ENCODE measurements at places on chromosomes 3 and 15.

- DNase-seq, result no peak
Measured at GRCh38 chr3:4786431-4786830, 192.8 kb upstream of the BHLHE40 start.

GRCh38 chr3:69142090-69142489 lies 19.7 kb upstream of the LMOD3 start:
- DNase-seq, result no peak

GRCh38 chr3:126976906-126977305 lies 6.0 kb upstream of the PLXNA1 start:
- DNase-seq, result no peak

GRCh38 chr3:117488983-117489382 lies 779.4 kb downstream of the TUSC7 start:
- no peak for DNase-seq

DNA sequence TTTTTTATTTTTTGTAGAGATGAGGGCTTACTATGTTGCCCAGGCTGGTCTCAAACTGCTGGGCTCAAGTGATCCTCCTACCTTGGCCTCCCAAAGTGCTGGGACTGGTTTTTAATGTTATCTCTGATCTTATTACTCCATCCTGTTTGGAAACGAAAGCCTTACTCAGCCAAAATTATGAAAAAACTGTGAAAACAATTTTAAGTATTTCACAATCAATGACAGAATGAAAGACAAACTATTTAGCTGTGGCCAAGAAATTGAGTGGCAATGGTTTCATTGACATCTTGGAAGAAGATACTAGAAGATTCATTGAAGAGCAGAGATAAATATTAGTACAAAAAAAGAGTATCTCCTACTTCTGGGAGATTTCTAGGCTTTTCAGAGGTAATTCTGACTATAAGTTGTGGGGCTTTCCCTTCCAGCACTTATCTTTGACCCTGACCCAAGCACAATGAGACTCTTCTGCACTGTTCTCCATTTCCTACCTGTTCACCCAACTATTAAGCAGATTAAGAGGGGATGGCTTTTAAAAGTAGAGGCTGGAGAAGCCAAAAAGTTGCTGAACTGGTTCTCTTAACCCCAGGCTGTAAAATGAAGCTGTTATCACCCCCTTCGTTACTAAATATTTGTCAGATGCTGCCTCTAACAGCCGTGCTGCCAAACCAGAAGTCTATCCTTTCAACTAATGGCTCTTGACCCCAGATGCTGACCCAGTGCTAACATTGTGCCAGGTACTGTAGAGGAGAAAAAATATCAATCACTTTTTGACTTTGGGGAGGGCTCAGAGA lies 14.2 kb upstream of the SLC25A36 start:
- DNase-seq, result no peak

DNA sequence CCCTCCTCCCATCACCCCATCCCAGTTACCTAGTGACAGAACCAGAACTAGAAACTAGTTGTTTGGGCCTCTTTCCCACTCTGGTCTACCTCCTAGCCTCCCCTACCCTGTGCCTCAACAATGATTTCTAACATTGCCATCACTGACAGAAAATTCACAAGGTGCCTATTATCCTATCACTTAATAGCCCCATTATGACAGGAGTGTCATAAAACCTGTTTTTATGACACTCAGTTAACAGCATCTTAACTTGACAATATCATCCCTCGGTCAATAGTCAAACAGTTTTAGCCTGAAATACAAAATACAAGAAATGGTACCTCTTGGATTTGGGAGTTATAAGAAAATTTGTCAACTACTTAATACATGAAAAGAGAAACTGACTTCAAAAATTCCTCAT lies 46.5 kb downstream of the ULK4 start:
- no peak for DNase-seq

DNA sequence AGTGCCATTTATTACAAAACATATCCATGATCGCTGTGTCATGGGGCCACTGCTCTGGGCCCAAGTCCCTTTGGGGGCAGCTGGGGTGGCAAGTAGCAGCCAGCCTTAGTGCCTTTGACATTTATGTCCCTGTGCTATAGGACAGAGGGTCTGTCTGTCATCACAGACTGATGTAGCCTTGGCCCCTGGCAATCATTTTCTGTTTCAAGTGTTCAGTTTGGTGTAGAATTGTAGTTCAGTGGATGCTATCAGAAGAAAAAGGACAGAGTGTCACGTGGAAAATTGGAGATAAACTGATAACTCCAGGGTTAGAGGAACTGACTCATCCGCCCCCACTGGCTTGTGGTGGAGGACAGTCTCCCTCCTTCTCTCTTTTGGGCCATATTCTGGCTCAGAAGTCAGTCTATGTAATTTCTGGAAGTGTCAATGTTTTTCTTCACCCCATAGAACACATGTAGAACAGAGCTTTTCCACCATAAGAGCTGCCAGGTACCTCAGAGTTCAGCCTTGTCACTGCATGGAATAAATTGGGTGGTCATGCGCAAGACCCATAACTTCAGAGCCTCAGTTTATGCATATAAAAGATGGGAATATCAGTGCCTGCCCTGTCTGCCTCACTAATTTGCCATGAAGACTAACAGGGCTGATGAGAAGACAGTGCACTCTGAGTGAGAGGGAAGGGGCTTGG lies 4.5 kb upstream of the MRPS22 start:
- DNase-seq, result peak; percentile 63

DNA sequence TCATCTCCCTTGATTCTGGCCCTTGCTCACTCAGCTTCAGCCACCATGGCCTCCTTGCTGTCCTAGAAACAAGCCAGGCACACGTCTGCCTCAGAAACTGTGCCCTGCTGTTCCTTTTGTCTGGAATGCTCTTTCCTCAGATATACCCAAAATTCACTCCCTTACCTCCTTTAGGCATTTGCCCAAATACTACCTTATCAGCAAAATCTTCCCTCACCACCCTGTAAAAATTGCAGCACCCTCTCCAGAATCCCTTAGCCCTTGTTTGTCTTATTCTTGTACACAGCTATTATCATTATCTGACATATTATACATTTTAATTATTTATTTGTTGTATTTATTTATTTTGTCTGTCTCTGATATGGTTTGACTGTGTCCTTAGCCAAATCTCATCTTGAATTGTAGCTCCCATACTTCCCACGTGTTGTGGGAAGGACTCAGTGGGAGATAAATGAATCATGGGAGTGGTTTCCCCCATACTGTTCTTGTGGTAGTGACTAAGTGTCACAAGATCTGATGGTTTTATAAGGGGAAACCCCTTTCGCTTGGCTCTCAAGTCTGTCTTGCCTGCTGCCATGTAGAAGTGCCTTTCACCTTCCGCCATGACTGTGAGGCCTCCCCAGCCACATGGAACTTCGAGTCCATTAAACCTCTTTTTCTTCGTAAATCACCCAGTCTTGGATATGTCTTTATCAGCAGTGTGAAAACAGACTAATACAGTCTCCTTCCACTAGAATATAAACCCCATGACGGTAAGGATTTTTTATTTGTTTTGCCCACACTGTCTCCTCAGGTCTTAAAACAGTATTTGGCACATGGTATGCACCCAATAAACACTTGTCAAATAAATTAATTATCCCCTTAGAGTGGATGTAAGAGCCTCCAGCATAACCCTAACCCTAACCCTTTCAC lies 60.0 kb upstream of the STT3B start:
- DNase-seq, result peak; percentile 40

- no peak for DNase-seq
Measured at GRCh38 chr3:194300382-194300758, 50.8 kb downstream of the CPN2 start.

All from activated naive CD8-positive, alpha-beta T cell treated with anti-CD3 and anti-CD28 coated beads, Interleukin-2, amount 50 U/mL, for 24 hours (primary cell).